ENCODE measurements at places on chromosomes 11 and 22.

GRCh38 chr11:8081591-8082250 lies 710 bp downstream of the TUB start:
- no peak for DNase-seq

- no peak for DNase-seq
Observed at GRCh38 chr11:77814848-77815247, 5.7 kb downstream of the RSF1 start.

DNA sequence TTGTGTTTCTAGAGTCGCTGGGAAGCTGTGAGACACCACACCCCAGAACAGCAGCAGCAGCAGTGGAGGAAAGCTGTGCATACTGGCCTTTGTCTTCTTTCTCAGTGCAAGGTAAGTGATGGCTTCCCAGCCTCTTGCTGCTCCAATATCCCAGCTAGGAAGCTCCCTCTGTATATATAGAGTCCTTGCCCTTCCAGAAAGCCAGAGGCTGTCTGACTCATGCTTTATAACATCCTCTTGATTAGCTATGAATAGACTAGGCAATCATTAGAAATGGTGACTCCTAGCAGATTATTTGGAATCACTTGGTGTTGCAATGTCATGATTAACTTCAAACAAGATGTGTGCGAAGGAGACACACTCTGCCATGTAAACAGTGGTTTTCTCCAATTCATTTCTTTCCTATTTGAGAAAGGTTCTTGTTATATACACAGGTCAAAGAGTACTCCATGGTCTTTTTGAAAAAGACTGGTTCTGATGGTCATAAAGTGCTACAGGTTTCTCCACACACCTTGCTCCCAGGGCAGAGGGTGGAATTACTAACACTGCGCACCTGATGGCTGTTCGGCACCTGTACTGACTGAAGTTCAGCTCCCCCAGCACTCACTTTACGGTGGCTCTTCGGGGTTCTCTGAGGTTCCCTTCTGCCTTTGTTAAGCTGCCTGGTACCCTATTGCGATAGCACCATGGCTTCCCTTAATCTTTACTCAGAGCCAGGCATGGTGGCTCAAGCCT lies at the start of gene MMP1:
Gene MMP1 (minus strand): TSS at position 149 of the 735 bp plus-strand sequence. CDS start 68 bp downstream, at position 81.
- no peak for DNase-seq

GRCh38 chr11:75565221-75565814 lies 3.3 kb downstream of the SERPINH1 start:
- DNase-seq: no peak

DNA sequence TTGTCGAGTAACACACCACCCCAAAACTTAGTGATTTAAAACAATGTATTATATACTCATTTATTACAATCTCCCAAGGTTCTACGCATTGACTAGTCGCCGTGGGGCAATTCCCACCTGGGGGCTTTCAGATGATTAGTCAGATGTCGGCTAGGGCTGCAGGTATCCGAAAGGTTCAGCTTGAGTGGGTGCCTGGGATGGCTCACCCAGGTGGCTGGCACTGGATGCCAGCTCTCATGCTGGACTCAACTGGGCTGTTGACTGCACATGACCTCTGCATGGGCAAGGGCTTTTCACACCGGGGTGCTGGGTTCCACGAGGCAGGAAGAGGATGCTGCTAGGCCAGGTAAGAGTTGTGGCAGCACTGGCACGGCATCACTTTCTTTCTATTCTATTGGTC lies 21.9 kb upstream of the MICAL2 start:
- no peak for DNase-seq

DNA sequence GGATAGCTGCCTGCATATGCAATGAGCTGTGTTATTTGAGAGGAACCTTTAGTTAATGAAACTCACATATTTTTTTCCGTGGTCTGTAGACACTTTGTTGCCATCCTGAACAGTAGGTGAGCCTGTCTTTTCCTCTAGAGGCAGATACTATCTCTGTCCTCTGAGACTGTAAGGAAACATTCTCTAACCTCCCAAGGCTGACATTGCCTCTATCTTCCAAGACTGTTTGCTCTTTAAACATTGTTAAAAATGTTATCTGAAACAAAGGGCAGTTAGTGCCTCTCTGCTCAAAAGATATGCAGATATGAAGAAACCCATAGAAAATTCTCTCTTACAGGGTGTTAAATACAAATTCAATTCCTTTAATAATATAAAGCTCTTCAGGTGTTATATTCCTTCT lies 963.8 kb upstream of the CNTN5 start:
- DNase-seq: no peak

DNA sequence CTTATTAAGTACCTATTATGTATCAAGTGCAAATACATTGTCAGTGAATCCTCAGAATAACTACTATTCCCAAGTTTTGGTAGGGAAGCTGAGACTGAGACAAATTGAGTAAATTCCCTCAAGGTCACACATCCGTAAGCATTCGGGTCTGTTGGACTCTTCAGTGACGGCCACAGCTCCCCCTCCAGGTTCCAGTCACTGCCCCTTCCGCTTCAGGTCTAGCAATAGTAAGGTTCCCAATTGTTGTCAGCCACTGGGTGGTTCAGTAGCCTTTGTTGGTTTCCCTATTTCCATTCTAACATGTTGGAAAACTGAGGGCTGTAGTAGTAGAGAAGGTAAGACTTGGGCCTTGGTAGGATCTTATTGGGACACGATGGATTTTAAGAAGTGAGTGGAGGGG lies 54.9 kb upstream of the TNRC6B start:
- DNase-seq: no peak

GRCh38 chr11:72295471-72295870 lies 51.5 kb upstream of the PHOX2A start:
- DNase-seq: no peak

Measured in activated gamma-delta T cell treated with anti-CD3 and anti-CD28 coated beads, Interleukin-2, amount 50 U/mL, for 16 hours (primary cell).